Hematopoietic multipotent progenitor cell (in vitro differentiated cells): ENCODE measurements at places on chromosomes 11 and 22.

- DNase-seq = no peak
Measured at GRCh38 chr11:95322539-95322938, 91.5 kb upstream of the SESN3 start.

GRCh38 chr11:70862093-70862492 lies 390.3 kb downstream of the SHANK2 start:
- no peak for DNase-seq

- DNase-seq = no peak
Measured at GRCh38 chr22:25114369-25115362, 85.0 kb upstream of the CRYBB3 start.

DNA sequence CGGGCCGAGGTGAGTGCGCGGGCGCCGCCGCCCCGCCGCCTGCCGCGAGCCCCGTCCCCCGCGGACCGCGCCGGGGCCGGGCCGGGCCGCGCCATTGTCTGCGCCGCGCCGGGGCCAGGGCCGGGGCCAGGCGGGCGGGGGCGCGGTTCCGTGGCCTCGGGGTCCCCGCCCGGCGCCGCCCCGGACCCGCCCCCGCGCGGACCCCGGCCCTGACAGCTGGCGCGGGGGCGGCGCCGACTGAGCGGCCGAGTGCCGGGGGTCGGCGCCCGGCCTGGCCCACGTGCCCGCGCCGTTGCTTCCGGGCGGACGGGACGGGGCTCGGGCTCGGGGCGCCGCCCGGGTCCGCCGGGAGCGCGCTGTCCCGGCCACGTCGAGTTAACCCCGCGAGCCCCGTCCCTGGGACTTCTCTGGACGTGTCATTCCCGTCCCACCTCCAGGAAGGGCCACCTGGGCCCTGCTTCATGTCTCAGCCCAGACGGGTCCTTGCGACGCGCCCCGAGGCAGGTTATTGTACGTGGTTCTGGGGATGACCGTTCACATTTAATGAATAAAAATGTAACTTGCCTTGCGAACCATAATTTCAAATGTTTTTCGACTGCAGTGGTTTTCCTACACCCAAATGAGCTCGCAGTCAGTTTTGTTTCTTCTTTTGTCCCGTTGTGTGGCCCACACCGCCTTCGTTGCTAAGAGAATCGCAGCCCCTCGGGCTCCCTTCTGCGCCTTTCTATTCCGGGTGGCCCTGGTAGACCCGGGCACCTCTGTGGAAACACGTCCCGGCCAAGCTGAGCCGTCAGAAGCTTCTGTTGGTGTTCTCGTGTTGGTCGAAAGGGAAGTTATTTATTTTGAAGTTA lies 562 bp downstream of the ZBED4 start:
- peak; percentile 49 for DNase-seq

GRCh38 chr11:131185915-131186314 lies 184.5 kb upstream of the NTM start:
- peak; percentile 0 for DNase-seq

DNA sequence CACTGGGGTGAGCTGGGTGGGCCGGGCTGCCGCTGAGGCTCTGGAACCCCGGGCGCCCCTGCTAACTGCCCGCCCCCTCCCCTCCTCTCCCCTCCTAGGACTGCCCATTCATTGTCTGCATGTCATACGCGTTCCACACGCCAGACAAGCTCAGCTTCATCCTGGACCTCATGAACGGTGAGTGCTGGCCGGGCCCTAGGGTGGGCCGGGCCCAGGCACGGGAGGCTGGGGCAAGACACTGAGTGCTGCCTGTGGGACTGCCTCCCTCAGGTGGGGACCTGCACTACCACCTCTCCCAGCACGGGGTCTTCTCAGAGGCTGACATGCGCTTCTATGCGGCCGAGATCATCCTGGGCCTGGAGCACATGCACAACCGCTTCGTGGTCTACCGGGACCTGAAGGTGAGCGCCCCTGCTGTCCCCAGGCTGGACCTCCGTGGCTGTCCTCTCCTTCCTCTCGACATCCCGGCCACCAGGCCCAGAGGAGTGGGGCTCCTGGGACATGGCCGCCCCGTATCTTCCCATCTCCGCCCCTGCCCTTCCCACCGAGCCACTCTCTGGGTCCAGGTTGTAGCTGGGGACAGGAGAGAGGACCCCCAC lies 7.5 kb upstream of the ANKRD13D start:
- DNase-seq = no peak
